Aorta (tissue), 5 donors: ENCODE measurements at places on chromosomes 11 and 22.

DNA sequence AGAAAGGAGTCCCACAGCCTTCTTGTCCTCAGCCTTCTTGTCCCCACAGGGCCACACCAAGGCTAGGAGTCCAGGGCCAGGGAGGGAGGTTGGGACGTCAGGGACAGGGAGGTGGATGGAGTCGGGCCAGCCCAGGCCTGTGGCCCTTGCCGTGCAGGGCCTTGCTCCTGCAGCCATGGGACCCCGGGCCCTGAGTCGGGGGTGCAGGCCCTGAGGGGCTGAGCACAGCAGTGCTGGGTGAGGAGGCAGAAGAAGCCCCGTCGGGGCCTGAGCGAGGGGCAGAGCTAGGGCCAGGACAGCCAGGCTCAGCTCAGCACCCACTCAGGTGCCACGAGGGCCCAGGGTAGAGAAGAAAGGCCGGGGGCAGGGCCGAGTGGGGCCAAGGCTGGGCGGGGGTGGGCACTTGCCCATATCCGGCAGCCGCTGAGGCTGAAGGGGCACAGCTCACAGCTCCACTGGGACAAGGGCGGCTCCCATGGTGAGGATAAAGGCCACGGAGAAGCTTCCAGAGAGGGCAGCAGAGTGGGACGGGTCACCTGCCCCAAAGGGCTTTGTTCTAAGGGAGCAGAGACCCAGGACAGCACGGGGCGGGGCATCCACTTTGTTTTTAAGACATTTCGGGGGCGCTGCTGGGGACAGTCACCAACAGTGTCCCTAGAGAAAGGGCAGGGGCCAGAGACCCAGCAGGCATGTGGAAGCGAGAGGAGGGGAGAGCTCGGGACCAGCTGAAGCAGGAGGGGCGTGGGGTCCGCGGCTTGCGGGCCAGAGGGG is 3.6 kb downstream of the MLC1 start:
- H3K27ac ChIP-seq, result no peak overlapping the region
- no peak overlapping the region for H3K4me3 ChIP-seq
- no peaks in the 10 kb centered on the region for H3K36me3 ChIP-seq
- H3K27me3 ChIP-seq, result no peaks in the 10 kb centered on the region
- H3K4me1 ChIP-seq, result no peaks in the 10 kb centered on the region
- no peak for DNase-seq

DNA sequence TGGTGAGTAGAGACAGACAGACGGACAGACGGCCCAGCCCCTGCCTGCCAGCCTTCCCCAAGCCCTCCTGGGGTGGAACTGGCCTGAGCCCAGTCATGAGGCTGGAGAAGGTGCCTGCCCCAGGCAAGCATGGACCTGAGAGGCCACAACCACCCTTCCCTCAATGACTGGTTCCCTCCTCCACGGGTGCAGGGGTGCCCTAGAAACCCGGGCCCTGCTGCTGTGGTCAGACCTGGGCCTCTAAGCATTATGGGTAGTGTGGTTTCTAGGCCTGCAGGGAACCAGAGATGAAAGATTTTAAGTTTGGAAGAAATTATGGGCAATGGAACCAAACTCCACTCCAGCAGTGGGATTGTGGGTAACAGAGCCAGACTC is 13.5 kb downstream of the RHBDD3 start:
- no peaks in the 10 kb centered on the region for H3K27me3 ChIP-seq
- H3K4me3 ChIP-seq, result no peak overlapping the region
- H3K4me1 ChIP-seq, result no peaks in the 10 kb centered on the region
- no peak for DNase-seq
- no peak overlapping the region for H3K27ac ChIP-seq

- no peaks in the 10 kb centered on the region for H3K36me3 ChIP-seq
- H3K27me3 ChIP-seq, result no peaks in the 10 kb centered on the region
- no peaks in the 10 kb centered on the region for H3K4me1 ChIP-seq
- DNase-seq, result peak; percentile 76
- H3K4me3 ChIP-seq, result no peak overlapping the region
These were observed 23.8 kb downstream of the MYBPC3 start for GRCh38 chr11:47328449-47329390.

DNA sequence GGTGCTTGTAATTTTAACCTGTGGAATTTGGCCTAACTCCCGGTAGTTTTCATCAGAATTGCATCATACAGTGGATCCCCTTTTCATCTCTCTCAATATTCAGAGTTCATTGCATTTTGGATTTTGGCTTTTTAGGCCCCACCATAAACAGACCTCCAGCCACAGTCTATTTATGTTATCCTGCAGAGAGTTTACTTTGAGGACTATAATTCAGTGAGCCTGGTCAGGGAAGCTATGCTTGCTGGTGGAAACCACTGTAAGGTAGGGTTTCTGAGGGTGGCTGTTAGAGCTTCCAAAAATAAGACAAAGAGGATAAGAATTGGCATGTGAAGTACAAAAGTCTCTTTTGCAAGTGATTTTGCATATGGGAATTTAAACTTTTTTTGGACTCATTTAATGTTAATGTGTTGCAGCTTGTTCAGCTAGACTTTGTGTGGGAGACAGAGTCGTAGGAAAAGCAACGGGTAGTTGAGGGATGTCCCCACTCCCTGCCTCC is 34.8 kb upstream of the DDI1 start:
- DNase-seq, result no peak
- no peak overlapping the region for H3K27ac ChIP-seq
- no peaks in the 10 kb centered on the region for H3K4me1 ChIP-seq
- no peaks in the 10 kb centered on the region for H3K27me3 ChIP-seq

DNA sequence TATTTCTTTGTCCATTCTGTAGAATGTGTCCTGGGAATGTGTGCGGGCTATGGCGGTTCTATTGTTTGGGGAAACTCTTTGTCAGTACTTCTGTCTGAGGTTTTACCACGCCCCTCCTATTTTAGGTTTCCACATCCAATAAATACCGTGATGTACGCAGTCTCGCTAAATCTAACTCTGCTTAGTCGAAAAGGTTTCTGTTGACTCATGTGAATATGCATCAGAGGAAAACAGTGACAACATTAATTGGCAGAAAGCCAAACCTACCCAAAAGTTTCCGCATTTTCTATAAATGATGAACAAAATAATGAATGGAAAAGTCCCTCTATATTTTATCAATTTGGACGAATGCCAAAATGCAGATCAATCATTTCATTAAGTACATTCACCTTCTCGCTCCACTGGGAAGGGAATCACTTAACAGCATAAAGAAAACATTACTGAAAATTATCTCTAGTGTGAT is 143.4 kb downstream of the MAML2 start:
- peaks cover 7% of the 10 kb centered on the region for H3K4me1 ChIP-seq
- DNase-seq, result no peak
- H3K36me3 ChIP-seq, result no peaks in the 10 kb centered on the region
- H3K4me3 ChIP-seq, result no peak overlapping the region
- H3K27me3 ChIP-seq, result no peaks in the 10 kb centered on the region

GRCh38 chr11:61773809-61774208 is 18.6 kb downstream of the TMEM258 start:
- no peaks in the 10 kb centered on the region for H3K4me1 ChIP-seq
- no peaks in the 10 kb centered on the region for H3K36me3 ChIP-seq
- H3K27me3 ChIP-seq, result no peaks in the 10 kb centered on the region
- DNase-seq, result no peak
- no peak overlapping the region for H3K27ac ChIP-seq

GRCh38 chr11:45580399-45580798 is 85.0 kb downstream of the CHST1 start:
- no peaks in the 10 kb centered on the region for H3K4me1 ChIP-seq
- no peak overlapping the region for H3K4me3 ChIP-seq
- no peaks in the 10 kb centered on the region for H3K36me3 ChIP-seq
- H3K27me3 ChIP-seq, result no peaks in the 10 kb centered on the region
- no peak overlapping the region for H3K27ac ChIP-seq
- no peak for DNase-seq

DNA sequence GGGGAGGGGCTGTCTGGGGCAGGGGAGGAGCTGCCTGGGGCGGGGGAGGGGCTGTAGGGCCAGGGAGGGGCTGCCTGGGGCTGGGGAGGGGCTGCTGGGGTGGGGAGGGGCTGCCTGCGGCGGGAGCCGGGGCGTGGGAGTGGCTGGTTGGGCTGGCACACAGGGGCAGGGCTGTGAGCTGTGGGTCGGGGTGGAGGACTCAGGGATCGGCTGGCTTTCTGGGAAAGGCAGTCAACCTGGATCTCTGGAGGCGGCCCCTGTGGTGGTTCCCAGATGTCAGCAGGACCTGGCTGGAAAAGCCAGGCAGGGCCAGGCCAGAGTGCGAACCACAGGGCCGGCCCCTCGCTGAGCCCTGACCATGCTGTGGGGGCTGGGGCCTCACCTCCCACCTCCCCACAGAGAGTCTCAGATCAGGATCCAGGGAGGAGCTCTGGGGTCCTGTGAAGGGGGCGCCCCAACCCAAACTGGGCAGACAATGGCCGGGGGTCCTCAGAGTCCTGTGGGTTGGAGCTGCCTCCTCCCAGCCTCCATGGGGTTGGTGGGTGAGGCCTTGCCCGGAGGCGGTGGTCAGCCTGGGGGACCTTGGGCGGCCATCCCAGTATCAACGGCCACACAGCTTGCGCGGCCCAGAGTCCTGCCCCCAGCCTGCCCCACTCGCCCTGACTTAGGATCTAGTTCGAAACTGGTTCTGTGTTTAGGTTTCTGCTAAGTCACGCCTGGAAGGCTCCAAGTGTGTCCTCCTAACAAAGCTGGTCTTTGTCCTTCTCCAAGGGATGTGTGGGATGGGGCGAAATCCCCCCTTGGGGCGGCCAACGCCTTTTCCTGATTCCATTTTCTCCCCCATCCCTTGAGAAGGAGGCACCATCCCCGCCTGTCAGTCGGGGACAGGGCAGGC is 1.9 kb downstream of the MUC5B start:
- no peaks in the 10 kb centered on the region for H3K27me3 ChIP-seq
- H3K27ac ChIP-seq, result no peak overlapping the region
- no peak overlapping the region for H3K4me3 ChIP-seq
- no peaks in the 10 kb centered on the region for H3K4me1 ChIP-seq
- DNase-seq, result peak; percentile 70

DNA sequence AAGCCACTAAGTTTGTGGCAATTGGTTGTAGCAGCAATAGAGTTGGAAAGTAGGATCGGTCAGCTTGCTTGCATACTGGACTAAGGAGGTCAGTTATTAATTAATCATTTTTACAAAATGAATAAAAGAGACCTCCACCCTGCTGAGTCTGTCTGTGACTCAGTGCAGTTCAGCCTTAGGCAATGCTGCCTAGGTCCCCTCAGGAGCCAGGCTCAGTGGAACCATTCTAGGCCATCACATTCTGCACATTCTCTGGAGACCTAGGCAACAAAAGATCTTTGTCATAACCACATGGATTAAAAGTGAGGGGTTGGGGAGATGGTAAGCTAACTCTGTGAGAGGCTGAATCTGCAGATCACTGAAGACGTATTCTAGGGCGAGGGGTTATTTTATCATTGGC is 178.7 kb upstream of the CADM1 start:
- no peaks in the 10 kb centered on the region for H3K27me3 ChIP-seq
- H3K4me3 ChIP-seq, result no peak overlapping the region
- DNase-seq, result no peak
- no peaks in the 10 kb centered on the region for H3K36me3 ChIP-seq
- H3K27ac ChIP-seq, result no peak overlapping the region

DNA sequence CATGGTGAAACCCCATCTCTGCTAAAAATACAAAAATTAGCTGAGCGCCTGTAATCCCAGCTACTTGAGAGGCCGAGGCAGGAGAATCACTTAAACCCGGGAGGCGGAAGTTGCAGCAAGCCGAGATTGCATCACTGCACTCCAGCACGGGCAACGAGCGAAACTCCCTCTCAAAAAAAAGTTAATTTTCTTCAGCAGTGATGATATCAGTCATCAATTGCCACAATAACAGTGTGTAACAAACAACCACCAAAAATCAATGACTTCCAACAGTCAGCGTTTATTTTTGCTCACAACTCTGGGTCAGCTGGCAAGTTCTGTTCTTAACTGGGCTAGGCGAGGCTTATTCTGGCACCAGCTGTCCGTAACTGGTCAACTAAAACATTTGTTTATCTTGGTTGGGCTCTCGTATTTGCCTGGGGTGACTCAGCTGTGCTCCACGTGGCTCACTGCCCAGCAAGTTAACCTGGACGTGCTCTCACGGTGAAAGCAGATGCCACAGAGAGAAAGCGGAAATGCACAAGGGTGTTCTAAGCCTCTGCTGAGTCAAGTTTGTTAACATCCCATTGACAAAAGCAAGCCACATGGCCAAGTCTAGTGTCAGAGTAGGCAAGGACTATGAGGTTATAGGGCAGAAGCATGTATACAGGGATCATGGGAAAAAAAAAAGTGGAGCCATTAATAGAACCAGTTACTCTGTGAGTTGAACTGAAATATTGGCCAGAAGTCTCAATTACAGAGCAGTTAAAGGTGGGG is 52.1 kb downstream of the LHFPL7 start:
- peak overlapping the region; percentile 58 for H3K27ac ChIP-seq
- no peaks in the 10 kb centered on the region for H3K27me3 ChIP-seq
- DNase-seq, result peak; percentile 92
- no peaks in the 10 kb centered on the region for H3K36me3 ChIP-seq
- H3K4me1 ChIP-seq, result no peaks in the 10 kb centered on the region

GRCh38 chr11:32121012-32121411 is 30.1 kb downstream of the RCN1 start:
- H3K4me1 ChIP-seq, result no peaks in the 10 kb centered on the region
- no peaks in the 10 kb centered on the region for H3K36me3 ChIP-seq
- no peak overlapping the region for H3K27ac ChIP-seq
- H3K4me3 ChIP-seq, result no peak overlapping the region
- H3K27me3 ChIP-seq, result no peaks in the 10 kb centered on the region

DNA sequence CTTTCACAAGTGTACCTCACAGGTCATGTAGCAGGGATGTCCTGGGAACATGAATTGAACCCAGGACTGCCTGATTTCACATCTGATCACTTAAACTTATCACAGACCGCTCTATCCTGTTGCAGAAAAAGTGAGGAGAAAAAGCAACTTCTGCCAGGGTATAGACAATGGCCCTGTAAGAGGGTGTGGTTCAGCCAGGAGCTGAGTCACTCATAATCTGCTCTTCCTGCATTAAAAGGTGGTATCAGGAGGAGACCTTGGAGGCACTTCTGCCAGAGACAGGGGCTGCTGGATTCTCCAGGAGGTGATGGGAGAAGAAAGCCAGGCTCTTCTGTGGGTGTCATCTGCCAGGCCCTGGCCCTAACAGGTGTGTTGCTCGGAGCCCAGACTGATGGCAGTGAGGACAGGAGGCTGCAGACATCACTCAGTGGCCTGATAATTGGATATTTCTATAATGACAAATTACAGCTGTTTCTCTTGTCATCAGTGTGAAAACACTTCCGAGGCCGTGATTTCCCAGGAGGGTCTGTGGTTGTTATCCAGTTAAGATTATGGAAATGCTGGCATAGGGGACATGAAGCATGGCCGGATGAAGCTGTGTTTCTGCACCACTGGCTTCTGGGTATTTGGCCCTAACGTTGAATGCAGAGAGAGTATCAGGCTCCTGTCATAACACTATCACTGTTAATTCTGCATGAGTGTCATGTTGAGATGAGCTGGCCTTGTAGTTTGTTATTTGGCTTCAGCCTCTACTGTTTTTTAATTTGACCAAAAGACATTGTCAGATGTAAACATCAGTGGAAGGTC is 125.1 kb upstream of the ZBED5 start:
- H3K4me3 ChIP-seq, result no peak overlapping the region
- H3K27ac ChIP-seq, result no peak overlapping the region
- no peaks in the 10 kb centered on the region for H3K27me3 ChIP-seq
- no peaks in the 10 kb centered on the region for H3K36me3 ChIP-seq
- DNase-seq, result no peak

GRCh38 chr22:46528121-46528610 is 9.3 kb downstream of the CELSR1 start:
- H3K27me3 ChIP-seq, result no peaks in the 10 kb centered on the region
- no peak for DNase-seq
- H3K4me3 ChIP-seq, result no peak overlapping the region
- no peaks in the 10 kb centered on the region for H3K36me3 ChIP-seq
- H3K27ac ChIP-seq, result no peak overlapping the region
